ENCODE measurements at places on chromosomes 12 and 14. TPM values are rescaled to one million over a fixed set of nuclear protein-coding genes. Genes with fewer than 3 reads are reported as not detected.

Gene BDKRB2
- total RNA-seq = not detected

Gene TMEM229B
- total RNA-seq = under 0.01 TPM

Gene REP15
- total RNA-seq = 6.6 TPM

Gene PTPN21
- total RNA-seq = 7.5 TPM

Gene DAD1
- total RNA-seq = 430 TPM

Gene SMOC1
- total RNA-seq = 0.14 TPM

Gene TMEM30B
- total RNA-seq = 0.07 TPM

Gene TAS2R8
- not detected for total RNA-seq

Gene TCP11L2
- total RNA-seq = 27.2 TPM

Gene STAC3
- not detected for total RNA-seq

Gene KLRF2
- total RNA-seq = not detected

Gene CLEC1B
- total RNA-seq = not detected

Gene PTPN6
- total RNA-seq = not detected

Gene RAD9B
- 0.36 TPM for total RNA-seq

Gene HOXC5
- total RNA-seq = not detected

Gene CAPZA3
- total RNA-seq = not detected

Gene PTPRO
- not detected for total RNA-seq

Gene RTL1
- total RNA-seq = not detected

Gene ACSM4
- not detected for total RNA-seq

Gene COX8C
- total RNA-seq = not detected

Gene PDZRN4
- total RNA-seq = not detected

Gene CCDC85C
- 12.4 TPM for total RNA-seq

Gene NELL2
- total RNA-seq = 0.13 TPM

Gene DHH
- total RNA-seq = 5.3 TPM

Gene MSI1
- total RNA-seq = not detected

Gene SDS
- total RNA-seq = 0.07 TPM

Gene TMEM121
- 5.7 TPM for total RNA-seq

Gene MYH6
- not detected for total RNA-seq

Gene KCTD10
- 135 TPM for total RNA-seq

Gene HSPB8
- total RNA-seq = 6.0 TPM

Measured in thoracic aorta endothelial cell (primary cell).